Stimulated activated effector memory CD8-positive, alpha-beta T cell treated with anti-CD3 and anti-CD28 coated beads, Interleukin-12 subunit alpha, Interleukin-12 subunit beta, amount 100 ng/mL, for 72 hours (primary cell): ENCODE measurements at places on chromosomes 7 and 10.

- no peak for DNase-seq
Observed at GRCh38 chr10:133444342-133445267, 9.1 kb upstream of the SCART1 start.

DNA sequence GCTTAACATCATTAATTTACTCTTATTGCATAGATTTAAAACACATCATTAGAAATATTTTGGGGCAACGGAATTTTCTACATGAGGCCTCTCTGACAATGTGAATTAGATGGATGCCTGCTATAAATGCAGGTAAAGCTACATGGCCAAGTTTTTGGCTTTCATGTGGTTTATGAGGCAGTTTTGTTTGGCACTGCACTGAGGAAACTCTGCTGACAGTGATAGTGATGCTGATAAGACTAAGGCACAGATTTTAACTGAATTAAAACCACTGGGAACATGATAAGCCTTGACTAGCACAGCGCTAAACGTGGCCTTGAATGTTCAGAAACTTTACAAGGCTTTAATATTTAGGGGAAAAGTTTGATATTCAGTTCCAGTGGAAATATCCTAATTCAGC lies 114.3 kb upstream of the NOBOX start:
- no peak for DNase-seq

DNA sequence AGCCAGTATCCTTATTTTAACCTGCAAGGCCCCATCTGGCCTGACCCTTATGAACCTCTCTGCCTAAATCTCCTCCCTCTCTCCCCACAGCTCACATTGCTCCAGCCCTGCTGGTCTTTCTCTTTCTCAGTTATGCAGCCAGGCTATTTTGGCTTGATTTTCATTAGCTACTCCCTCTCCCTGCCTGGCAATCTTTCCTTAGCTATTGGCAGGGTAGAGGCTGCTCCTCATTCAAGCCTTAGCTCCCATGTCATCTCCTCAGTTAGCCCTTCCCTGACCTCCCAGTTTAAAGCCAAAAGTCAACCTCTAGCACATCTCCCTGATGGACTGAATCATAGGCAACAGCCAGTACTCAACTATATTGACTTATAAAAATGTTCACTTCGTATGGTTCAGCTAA lies 214.4 kb upstream of the CELF2 start:
- DNase-seq = no peak

DNA sequence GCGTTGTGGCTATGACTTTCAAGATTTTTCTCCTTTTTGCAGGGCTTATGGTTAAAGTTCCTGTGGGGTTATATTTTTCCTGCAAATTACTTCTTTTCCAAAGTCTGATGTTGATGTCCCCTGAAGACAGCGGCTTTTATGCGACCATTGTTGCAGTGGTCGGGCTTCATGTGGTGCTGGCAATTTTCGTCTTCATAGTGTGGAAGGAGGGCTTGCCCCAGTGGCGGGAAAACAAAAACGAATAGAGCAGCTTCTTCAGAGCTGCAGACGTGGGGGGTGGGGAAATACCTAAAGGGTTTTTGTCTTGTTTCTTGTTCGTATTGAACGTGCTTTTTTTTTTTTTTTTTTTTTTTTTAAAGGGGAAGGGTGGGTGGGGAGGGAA lies 53.8 kb downstream of the MCMBP start:
- DNase-seq = no peak

DNA sequence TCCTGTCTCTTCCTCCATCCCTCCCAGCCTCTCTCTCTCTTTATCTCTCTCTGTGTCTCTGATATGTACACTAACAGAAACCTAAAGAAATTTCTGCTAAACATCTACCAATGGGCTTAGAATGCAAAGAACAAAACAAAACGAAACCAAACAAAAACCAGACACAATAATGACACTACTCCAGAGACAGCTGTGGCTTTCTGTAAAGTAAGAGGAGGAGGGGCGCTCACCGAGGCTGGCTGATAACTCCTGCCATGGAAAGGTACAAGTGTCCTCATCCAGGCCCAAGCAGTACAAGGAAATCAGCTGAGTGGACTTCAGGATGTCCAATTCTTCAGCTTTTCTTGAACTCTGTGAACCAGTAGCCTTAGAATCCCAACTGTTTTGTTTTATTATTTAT lies 70.4 kb upstream of the FZD8 start:
- DNase-seq = no peak

- no peak for DNase-seq
Observed at GRCh38 chr7:80918909-80919721, at the start of gene SEMA3C. Gene SEMA3C, minus strand, starts transcription at chr7:80919051. Its CDS starts 2,270 bp downstream, at chr7:80916781.

- DNase-seq = no peak
Observed at GRCh38 chr7:99943641-99944496, 14.4 kb upstream of the GJC3 start.

GRCh38 chr7:18495412-18496340 lies at the start of gene HDAC9:
Gene HDAC9, plus strand, starts transcription at chr7:18495749. Its CDS starts 554 bp downstream, at chr7:18496303.
- DNase-seq = no peak

DNA sequence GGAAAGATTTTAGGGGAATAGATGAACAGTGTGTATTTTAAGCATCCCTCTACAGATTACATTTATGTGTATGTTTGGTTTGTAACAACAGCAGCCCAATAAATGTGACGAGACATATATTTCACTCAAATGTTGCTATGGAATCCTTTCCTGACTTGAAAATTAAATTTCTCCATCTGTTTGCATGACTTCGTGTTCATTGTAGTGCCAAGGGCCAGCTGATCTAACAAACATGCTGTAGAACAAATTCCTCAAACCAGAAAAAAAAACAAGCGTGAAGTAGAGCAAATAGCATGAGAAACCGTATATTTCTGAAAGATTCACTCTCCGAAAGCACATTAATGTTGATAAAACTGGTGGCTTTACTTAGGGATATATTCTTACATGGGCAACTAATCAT lies 87.8 kb downstream of the NRCAM start:
- DNase-seq = no peak

DNA sequence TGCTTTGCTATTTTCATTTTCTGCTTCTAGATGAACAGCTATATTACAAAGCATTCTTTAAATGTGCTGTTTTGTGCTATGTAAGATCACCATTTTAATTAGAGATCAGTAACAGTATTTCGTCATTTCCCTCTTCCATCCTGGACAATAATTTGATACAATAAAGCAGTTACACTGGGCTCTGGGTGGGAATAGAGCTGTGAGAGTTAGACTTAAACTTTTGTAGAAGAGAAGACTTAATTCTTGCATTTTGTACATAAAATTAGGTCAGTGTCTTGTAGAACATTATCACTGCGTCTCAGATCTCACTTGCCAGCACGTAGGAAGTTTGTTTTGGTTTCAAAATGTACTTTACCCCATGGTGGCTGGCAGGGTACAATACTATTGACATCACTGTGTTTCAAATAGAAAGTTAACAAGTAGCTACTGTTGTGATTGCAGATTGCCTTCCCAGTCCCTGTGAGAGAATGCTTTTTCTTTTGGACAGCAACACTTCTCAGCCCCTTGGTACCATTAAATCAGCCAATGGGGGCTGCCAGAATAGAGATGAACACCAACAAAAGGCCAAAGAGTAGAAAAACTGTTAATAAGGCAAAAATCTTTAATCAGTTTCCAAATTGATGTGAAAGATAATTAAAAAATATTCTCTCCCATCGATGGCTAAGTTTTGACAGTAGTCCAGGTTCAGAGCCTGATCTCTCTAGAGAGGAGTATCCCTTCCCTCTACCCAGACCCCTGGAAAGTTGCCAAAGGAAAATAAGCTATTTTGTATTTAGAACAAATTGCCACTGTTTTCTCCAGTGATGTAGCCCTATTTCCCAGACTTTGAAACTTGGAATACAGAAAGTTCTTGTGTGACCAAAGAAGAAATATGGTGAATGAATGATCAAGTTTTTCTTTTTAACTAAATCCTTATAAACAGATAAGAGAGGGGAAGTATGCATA lies 35.1 kb downstream of the SMNDC1 start:
- DNase-seq = no peak

GRCh38 chr10:110153396-110153795 lies 54.0 kb upstream of the MXI1 start:
- DNase-seq = no peak

- DNase-seq = no peak
Observed at GRCh38 chr10:118112543-118113125, 65.9 kb upstream of the RAB11FIP2 start.

DNA sequence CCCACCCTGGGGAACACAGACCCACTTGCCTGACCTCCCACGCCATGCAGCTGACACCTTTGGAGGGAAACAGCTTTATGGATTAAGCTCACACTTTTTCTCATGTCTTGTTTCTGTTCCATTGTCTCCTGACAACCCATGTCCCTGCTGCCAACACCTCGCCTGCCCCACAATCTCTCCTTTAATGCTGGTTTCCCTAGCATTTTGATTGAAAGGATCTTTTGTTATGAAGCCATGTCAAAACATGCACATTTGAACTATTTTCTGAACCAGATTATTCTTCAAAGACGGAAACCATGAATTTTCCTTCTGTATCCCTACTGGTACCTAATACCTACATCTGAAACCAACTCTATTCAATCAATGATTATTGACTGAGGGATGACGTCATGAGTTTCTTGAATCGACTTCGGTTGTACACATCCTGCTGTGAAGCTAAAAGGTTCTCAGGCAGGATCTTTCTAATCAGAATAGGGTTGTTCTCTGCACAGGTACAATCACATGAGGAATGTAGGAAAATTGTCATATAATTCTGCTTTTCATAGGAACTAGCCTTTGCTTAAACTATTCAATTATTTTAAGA lies 106.2 kb upstream of the NEBL start:
- no peak for DNase-seq

GRCh38 chr7:10770176-10770575 lies 203.5 kb upstream of the PHF14 start:
- no peak for DNase-seq

DNA sequence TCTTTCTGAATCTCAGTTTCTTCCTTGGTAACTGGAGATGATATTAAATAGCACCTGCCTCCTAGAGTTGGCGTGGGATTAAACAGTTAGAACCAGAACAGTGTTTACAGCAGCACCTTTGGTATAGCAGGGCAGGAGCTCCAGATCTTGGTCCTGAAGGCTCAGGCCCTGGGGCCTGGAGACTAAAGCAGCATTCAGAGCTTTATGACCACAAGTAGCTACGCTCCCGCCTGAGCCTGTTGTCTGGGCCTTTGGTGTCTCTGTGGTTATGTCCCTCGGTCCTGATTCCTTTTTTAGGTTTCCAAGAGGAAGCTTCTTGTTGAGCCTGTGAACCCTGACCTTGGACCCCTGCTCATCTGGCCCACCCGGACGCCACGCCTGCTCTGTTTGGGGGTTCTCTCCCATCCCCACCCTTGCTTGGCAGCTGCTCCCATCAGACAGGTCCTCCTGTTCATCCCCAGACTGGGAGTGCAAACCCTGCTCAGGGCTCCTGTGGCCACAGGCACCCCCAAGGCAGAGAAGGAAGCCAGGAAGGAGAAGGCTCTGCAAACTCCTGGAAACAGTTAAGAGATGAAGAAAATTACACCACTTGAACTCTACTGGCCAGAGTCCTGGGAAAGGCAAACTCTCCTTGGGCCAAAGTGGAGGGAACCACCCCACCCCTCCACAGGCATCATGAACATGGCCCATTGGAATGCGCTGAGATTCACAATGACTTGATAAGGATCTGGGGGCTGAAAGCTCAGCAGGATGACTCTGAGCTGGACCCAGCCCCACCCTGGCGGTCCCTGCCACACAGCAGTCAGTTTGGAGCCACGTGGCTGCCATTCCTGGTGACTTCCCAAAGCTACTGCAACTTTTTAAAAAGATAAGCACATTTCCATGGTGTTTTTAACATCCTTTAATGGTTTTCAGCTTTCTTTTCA lies 50.1 kb upstream of the TMEM72 start:
- DNase-seq = no peak

GRCh38 chr10:53477313-53477675 lies 704.7 kb upstream of the MBL2 start:
- DNase-seq = no peak

DNA sequence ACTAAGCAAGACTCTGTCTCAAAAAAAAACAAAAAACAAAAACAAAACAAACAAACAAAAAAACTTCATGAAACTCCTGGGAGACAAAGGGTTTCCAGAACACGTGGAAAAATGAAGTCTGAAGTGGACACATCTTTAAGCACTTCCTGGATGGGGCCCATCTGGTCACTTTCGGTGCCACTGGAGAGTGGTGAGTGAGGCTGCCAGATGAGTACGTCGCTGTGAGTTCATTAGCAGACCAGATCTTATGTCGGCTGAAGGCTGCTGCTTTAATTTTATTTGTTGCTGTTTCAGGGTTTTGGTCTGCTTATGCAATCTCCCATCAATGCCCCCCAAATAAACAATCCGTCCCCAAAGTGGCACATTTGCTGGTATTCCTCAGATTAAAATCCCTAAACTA lies 64.4 kb downstream of the NPTX2 start:
- DNase-seq = no peak

GRCh38 chr10:46551701-46552525 lies 4.5 kb downstream of the GPRIN2 start:
- DNase-seq = peak; percentile 1

GRCh38 chr10:114638821-114639625 lies 19.1 kb downstream of the ABLIM1 start:
- DNase-seq = no peak

DNA sequence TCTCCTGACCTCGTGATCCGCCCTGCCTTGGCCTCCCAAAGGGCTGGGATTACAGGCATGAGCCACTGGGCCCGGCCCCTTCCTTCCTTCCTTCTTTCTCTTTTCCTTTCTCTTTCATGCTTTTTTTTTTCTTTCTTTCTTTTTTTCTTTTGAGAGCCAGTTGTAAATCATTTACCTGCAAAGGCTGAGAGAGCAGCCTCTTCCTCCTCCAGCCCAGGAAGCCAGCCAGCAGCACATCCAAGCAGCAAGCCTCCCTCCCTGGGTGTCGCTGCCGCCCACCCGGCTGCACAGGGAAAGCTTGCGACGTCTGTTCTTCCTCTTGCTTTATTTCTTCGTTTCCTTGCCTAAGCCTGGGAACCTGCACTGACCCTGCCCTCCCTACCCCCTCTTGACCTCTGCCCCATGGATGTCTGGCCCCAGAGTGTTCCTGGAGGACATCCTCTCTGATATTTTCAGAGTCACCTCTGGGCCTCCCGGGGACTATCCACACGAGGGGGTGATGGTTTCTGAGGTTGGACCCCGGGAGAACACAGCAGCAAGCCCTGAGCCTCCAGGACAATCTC lies 62.8 kb upstream of the MYL10 start:
- no peak for DNase-seq

GRCh38 chr10:107451047-107451446 lies 286.5 kb upstream of the SORCS1 start:
- no peak for DNase-seq

DNA sequence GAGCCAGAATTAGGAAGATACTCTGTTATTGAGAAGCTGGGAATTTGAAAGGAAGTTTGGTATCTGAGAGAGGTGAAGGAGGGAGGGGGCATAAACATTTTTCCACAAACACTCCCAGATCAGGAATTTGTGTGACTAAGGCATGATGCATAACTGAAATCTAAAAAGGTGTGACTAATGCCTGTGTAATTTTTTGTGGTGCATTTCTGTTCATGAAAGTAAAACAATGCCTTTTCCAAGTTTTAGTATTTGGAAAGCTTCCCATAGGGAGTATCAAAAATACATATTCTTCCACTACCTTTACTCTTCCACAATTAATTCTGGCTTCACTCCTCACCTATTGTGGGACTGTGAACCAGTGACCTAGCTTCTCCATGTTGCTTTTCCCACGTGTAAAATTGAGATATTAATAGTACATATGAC lies 56.4 kb upstream of the CAV2 start:
- DNase-seq = no peak
